Gastrocnemius medialis (tissue), 4 donors: ENCODE measurements at places on chromosomes 1 and 21. TPM values are rescaled to one million over a fixed set of nuclear protein-coding genes. Genes with fewer than 3 reads are reported as not detected.
A peak's percentile ranks its signal among the peaks of the same experiment; 100 is the strongest.

DNA sequence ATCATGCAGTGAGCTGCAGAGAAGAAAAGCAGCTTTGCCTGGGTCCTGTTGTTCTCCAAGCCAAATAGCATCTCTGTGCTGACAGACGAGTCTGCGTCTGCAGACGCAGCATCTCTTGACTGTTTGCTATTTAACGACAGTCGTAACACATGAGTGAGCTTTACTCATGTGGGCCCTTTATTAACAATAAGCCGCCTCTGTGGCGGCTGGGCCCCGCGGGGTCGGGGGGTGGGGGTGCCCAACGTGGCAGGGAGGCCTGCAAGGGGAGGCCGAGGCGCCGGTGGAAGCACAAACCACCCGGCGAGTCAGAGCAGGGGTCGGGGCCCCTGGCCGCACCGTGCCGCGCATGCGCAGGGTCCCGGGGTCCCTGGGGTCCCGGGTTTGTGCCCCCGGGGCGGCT is 435.1 kb downstream of the KIF26B start:
- no peaks in the 10 kb centered on the region for H3K4me1 ChIP-seq
- H3K4me3 ChIP-seq, result no peak overlapping the region
- no peak for DNase-seq

Gene CHODL
- total RNA-seq, result not detected

DNA sequence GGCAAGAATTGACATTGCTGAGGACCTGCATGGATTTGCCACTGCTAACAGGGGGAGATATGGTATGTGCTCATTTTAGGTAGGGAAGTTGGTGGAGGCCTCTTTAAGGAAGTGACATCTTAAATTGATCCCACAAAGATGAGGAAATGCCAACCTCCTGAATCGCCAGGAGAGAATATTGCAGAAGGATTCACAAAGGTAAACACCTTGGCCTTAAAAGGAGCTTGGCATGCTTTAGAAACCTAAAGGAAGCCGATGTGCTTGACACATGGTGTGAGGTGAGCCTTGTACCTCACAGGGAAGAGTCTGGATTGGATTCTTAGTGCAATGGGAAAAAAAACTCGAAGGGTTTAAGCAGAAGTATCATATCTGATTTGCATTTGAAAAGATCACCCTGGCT is 470.5 kb upstream of the DAB1 start:
- no peaks in the 10 kb centered on the region for H3K36me3 ChIP-seq
- no peak overlapping the region for H3K4me3 ChIP-seq
- no peak overlapping the region for H3K27ac ChIP-seq
- H3K27me3 ChIP-seq, result no peaks in the 10 kb centered on the region
- DNase-seq, result no peak

DNA sequence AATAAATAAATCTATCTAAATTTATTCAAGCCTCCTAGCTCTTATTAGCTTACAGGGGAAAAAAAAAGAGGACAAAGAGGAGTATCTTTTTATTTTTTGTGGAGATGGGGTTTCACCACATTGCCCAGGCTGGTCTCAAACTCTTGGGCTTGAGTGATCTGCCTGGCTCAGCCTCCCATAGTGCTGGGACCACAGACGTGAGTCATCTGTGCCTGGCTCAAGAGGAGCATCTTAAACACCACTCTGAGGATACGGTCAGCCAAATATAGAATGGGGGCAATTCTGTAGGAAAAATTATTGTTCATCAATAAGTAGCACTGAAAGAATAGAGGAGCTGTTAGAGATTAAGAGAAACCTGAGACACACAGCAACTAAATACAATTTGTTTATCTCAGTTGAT is 24.1 kb downstream of the SLC45A3 start:
- H3K27me3 ChIP-seq, result no peaks in the 10 kb centered on the region
- H3K4me1 ChIP-seq, result peaks cover 4% of the 10 kb centered on the region
- no peaks in the 10 kb centered on the region for H3K36me3 ChIP-seq
- H3K4me3 ChIP-seq, result no peak overlapping the region
- H3K27ac ChIP-seq, result no peak overlapping the region
- DNase-seq, result no peak

Gene CAPN9
- not detected for total RNA-seq

DNA sequence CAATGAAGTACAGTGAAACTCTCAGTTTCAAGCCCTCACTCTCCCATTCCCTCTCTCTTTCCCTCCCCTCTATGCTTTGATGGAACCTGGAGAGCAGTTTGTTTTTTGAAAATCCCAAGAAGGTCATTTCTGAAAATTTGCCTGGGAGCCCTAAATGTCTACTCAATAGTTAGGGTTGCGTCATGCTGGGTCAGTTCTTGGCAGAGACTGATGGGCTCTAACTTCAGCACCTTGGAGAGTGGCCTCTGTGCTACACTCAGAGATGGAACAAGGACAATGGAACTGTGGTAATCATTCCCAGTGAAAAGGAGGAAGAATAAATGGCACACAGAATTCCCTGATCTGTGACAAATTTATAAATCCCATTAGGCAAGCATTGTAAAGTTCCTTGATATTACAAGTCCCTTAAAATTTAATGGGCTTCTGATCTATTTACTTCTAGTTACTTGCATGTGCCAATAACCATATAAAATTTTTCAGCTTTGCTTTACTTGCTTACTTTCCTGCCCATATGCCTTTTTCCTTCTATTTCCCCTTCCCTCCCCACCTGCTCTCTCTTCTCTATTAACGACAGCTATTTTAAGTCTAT is 182.9 kb upstream of the KCND3 start:
- H3K27ac ChIP-seq, result no peak overlapping the region
- no peak overlapping the region for H3K4me3 ChIP-seq
- H3K27me3 ChIP-seq, result no peaks in the 10 kb centered on the region
- H3K36me3 ChIP-seq, result no peaks in the 10 kb centered on the region
- peak; percentile 3 for DNase-seq

DNA sequence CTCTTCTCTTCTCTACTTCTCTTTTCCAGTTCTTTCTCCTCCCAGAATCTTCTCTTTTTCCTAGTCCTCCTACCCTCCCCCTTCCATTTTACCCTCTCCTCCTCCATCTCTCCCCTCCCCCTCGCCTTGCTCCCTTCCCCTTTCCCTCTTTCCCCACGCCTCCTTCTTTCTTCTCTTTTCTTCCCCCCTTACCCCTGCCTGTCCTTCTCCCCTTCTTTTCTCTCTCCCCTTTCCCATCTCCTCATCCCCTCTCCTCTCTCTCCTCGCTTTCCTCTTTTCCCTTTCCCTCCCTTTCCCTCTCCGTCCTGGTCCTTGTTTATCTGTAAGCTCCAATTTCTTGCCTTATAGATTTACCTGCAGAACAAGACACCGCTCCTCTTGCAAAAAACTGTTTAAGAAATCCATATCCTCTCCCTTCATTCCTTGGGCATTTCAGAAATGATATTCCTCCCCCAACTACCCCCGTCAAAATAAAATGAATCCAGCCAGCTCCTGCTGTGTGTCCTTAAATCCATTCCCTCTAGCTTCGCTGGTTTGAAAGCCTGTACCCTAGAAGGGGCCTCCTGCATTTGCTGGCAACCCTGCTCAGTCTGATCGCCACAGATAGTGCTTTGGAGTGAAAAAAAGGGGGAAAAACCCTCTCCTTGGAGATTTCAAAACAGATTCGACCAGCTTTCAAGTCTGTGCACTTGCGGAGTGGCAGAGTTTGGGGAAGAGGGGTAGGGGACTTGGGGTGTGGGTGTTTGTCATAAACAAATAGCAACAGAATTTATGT is 89.4 kb downstream of the PAPPA2 start:
- no peak for DNase-seq
- H3K27ac ChIP-seq, result no peak overlapping the region
- no peak overlapping the region for H3K4me3 ChIP-seq
- peaks cover 12% of the 10 kb centered on the region for H3K27me3 ChIP-seq
- H3K4me1 ChIP-seq, result no peaks in the 10 kb centered on the region

- DNase-seq, result no peak
- H3K4me3 ChIP-seq, result no peak overlapping the region
- no peaks in the 10 kb centered on the region for H3K27me3 ChIP-seq
- H3K27ac ChIP-seq, result no peak overlapping the region
- no peaks in the 10 kb centered on the region for H3K4me1 ChIP-seq
Measured at GRCh38 chr21:35336534-35336933, 287.4 kb upstream of the RUNX1 start.

DNA sequence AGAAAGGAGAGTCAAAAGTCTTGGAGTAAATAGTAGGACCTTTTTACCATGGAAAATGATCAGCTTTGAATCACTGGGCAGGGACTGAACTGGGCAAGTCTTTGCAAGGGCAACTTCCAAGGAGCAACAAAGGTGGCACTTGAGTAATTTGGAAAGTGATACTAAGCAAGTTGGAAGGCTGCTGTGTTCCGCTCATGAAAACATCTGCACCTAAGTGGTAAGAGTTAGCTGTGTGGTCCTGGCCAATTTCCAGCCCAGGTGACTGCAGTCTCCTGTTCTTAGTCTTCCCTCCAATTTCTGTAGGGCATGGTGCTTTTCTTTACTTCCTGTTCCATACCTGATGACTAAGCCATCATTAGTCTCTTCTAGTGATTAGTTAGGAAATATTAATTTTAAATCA is 35.5 kb upstream of the PRDM2 start:
- no peak overlapping the region for H3K4me3 ChIP-seq
- H3K27ac ChIP-seq, result no peak overlapping the region
- no peak for DNase-seq
- H3K4me1 ChIP-seq, result no peaks in the 10 kb centered on the region
- no peaks in the 10 kb centered on the region for H3K36me3 ChIP-seq
- no peaks in the 10 kb centered on the region for H3K27me3 ChIP-seq

Gene CAMK2N1
- total RNA-seq, result 1.3 TPM

GRCh38 chr1:18144916-18145647 is 37.5 kb downstream of the IGSF21 start:
- no peaks in the 10 kb centered on the region for H3K4me1 ChIP-seq
- no peaks in the 10 kb centered on the region for H3K27me3 ChIP-seq
- no peak overlapping the region for H3K27ac ChIP-seq
- no peak for DNase-seq

DNA sequence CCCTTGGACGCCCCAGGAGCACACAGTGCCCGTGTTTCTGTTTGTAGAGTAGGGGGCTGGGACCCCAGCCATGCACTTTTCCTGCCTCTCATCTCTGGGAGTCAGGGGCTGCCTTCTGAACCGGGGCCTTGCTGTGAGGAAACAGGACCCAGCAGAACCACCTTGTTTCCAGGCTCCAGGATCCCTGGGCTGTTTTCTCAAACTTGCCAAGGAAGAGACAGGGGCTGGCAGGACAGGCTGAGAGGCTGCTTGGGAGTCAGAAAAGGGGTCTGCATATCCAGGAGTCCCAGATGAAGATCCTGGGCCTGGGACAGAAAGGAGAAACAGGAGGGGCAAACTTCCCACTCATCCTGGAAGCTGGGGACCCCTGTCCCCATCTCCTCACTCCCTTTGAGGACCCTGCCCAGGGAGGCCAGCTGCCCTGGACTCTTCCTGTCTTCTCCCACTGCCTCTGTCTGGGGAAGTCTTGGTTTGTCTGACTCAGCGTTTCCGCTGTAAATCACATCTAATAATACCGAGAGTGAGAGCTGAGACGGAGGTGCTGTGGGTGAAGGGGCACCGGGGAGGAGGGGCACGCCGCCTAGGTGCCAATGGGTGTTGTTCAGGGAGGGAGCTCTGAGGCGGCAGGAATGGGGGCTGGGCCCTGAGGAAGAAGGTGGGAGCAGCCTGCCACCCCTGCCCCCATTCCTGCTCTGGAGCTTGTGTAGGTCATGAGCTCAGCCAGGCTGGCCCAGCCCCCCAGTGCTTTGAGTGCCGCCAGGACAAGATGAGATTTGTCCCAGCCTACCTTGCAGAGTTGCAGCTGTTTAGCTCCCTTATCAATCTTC is 16.7 kb downstream of the POU3F1 start:
- DNase-seq, result peak; percentile 64
- H3K4me1 ChIP-seq, result peaks cover 54% of the 10 kb centered on the region
- H3K4me3 ChIP-seq, result no peak overlapping the region

- peak overlapping the region; percentile 74 for H3K4me3 ChIP-seq
- DNase-seq, result no peak
- H3K27ac ChIP-seq, result peak overlapping the region; percentile 88
- peaks cover 46% of the 10 kb centered on the region for H3K4me1 ChIP-seq
Measured at GRCh38 chr1:145961425-145962156, 2.8 kb downstream of the ANKRD34A start.

Gene PLA2G4A
- total RNA-seq, result 0.66 TPM

- H3K27ac ChIP-seq, result no peak overlapping the region
- H3K36me3 ChIP-seq, result no peaks in the 10 kb centered on the region
- H3K4me3 ChIP-seq, result no peak overlapping the region
- no peaks in the 10 kb centered on the region for H3K27me3 ChIP-seq
- H3K4me1 ChIP-seq, result peaks cover 4% of the 10 kb centered on the region
Measured at GRCh38 chr1:228968891-228969606, 233.8 kb downstream of the RHOU start.

Gene LCE2C
- total RNA-seq, result not detected

DNA sequence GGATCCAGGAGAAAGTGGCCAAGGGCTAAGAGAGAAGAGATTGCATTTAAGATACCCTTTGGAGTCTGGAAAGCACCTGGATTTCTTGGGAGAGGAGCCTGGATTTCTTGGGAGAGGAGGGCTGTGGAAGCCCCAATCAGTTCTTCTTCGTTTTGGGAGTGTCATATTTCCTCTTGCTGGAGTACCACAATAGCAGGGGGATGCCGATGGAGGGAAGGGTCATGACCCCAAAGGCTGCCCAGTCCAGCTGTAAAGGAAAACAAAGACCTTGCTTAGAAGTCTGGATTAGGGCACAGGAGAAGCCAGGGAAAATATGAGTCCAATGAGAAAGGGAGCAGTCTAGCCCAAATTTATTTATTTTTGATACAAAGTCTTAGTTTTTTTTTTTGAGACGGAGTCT is 11.3 kb downstream of the SSR2 start:
- H3K27me3 ChIP-seq, result no peaks in the 10 kb centered on the region
- no peak overlapping the region for H3K4me3 ChIP-seq
- H3K36me3 ChIP-seq, result peaks cover 3% of the 10 kb centered on the region
- DNase-seq, result no peak

DNA sequence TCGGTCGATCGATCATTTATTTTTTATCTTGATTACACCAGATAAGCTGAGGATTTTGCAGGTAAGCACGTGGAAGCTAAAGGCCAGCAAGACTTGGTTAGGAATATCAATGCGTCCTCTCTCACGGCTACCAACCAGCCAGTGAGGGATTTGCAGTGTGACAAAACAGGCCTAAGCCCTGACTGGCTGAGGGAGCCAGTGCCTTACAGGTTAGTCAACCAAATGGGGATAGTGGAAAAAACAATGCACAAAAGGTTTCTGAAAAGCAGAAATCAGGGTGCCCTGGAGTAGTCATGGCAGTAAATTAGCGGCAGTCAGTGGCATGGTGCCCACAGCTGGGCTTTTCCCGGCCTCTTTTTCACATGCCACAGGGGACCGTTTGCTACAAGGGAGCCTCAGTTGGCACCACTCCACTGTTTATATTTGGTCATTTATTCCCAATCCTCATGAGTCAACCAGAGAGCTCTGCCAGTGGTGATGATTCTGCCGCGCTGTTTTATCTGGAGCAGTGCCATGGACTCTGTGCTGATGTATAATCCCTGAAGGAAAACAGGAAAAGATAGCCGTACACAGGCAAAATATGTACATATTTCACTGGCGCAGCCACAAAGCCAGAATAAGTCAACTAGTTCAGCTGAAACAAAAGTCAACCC is 167.6 kb downstream of the RHOU start:
- no peak overlapping the region for H3K4me3 ChIP-seq
- DNase-seq, result peak; percentile 63
- H3K27ac ChIP-seq, result peak overlapping the region; percentile 38
- peaks cover 3% of the 10 kb centered on the region for H3K4me1 ChIP-seq
- no peaks in the 10 kb centered on the region for H3K27me3 ChIP-seq

Gene CD5L
- total RNA-seq, result not detected

Gene PDC
- not detected for total RNA-seq

Gene OR2G6
- not detected for total RNA-seq

GRCh38 chr1:101522486-101522885 is 285.7 kb downstream of the S1PR1 start:
- H3K4me3 ChIP-seq, result no peak overlapping the region
- no peaks in the 10 kb centered on the region for H3K36me3 ChIP-seq
- H3K27ac ChIP-seq, result no peak overlapping the region
- DNase-seq, result no peak

Gene ETV3L
- total RNA-seq, result not detected
